Amniotic epithelial cell (primary cell): ENCODE measurements at places on chromosomes 7 and 10.
A peak's percentile ranks its signal among the peaks of the same experiment; 100 is the strongest.

DNA sequence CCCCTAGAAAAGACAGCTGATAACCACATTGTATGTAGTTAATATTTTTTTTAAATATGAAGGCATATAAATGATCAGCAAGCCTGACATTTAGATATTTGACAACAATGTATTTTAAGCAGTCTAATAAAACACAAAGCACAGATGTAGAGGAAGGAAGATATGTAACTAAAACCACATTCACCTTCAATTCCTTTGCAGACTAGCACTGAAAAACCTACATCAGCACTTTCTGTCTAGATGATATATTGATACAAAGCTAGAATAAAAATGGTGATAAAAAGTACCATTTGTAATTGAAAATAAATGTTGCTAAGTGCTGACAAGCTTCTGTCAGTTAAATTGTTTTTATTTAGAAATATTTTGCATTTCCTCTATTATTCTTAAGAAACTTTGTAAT, 153.6 kb downstream of the IMMP2L start:
- no peak for DNase-seq

- no peak for DNase-seq
Observed at GRCh38 chr7:131726686-131727085, 170.3 kb upstream of the PODXL start.

GRCh38 chr7:124922200-124922599, 7.4 kb downstream of the POT1 start:
- DNase-seq, result no peak

- DNase-seq, result no peak
Observed at GRCh38 chr10:67760272-67760671, 64.3 kb upstream of the CTNNA3 start.

DNA sequence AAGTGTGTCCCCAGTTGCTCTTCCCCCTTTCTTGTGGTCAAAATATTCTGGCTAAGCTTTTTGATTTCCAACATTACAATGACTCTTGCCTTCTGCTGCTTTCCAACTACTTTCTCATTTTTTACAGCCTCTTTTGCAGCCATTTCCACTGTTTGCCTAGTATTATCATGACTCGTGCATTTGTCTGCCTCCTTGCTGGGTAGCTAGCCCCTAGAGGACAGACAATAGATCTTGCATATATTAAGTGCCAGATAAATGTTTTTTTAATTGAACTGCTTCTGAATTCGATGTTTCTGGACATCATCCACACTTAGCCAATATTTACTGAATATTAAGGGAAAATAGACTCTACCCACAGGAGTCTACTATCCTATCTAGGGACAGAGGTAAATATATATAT, 124.5 kb downstream of the POU6F2 start:
- DNase-seq, result no peak

GRCh38 chr10:52701647-52702046, 70.9 kb downstream of the MBL2 start:
- peak; percentile 53 for DNase-seq

DNA sequence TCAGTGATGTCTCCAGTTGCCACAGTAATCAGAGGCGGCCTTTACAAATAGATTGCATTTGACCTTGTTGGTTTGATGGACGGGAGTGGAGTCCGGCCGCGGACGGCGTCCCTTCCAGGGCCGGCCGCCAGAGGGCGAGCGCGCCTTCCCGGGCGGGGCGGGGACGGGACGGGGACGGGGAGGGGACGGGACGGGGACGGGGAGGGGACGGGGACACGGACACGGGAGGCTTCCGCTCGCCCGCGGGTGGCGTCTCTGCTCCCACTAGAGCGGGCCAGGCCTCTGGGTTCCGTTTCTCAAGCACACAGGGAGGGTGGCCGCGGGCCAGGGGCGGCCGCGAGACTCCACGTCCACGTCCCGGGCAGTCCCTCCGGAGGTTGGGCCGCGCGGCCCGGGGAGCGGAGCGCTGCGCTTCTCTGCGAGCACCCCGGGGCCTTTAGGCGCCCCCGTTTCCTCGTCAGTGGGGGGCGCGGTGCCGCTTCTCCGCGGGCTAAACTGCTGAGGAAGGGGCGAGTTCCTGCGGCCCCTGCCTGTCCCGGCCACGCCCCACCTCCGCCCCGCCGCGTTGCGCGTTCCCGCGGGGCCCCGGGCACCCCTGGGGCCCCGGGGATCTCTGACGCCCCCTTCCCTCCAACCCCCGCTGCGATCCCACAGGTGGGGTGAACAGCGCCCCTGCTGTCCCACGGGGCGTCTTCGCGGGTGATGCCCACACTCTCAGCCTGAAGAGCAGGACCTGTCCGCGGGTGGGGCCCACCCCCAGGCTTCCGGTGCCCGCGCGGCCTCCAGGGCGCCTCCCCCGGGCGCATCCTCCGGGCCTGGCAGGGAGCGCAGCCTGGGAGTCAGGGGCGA, 84.2 kb upstream of the MKI67 start:
- peak; percentile 19 for DNase-seq

GRCh38 chr7:50092579-50093491, at the start of gene ZPBP:
TSS of gene ZPBP (minus strand) at chr7:50093246. CDS start at chr7:50093194, 52 bp downstream.
- DNase-seq, result peak; percentile 11

DNA sequence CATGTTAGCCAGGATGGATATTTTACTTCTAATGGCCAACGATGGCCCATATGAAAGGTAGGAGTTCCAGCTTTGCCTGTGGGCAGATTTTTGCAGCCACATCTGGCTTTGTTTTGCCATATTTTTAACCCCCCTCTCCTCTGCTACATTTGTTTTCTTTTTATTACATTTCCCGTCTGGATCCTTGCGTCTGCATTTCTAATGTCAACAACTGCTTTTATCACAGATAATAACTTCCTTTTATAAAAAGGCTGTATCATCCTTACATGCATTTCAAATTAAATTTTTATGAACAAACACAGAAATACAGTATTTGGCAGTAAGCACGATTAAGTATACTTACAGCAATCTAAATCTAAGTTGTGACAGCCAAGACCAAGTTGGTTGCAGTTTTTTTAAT, 156.0 kb downstream of the BAMBI start:
- no peak for DNase-seq

DNA sequence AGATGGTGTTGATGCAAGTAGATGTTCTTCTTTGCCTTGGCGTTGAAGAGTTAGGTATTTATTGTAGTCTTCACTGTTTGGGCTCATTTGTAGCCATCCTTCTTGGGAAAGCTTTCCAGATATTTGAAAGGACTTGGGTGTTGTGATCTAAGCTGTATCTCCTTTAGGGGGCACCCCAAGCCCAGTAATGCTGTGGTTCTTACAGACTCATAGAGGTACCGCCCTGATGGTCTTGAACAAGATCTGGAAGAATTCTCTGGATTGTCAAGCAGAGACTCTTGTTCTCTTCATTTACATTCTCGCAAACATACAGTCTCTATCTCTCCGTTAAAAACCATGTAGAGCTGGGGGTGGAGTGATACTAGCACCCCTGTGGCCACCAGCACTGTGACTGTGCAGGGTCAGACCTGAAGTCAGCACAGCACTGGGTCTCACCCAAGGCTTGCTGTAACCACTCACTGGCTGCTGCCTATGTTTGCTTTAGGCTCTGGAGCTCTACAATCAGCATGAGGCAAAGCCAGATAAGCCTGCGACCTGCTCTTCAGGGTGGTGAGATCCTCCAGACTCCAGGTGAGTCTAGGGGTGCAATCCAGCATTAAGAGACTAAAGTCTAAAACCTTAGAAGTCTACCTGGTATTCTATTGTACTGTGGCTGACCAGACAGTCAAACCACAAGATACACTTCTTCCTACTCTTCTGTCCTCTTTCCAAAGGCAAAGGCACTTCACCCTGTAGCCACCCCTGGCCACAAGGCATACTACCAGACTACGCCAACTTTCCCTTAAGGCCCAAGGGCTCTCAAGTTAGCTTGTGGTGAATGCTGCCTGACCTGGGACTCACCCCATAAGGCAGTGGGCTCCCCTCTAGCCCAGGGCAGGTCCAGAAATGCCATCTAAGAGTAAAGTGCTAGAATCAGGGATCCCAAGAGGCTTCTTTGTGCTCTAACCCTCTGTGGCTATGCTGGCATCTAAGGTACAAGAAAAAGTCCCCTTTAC, 209.7 kb upstream of the TMEM196 start:
- peak; percentile 77 for DNase-seq

- no peak for DNase-seq
Observed at GRCh38 chr10:114771157-114771556, 50.4 kb upstream of the FHIP2A start.

GRCh38 chr7:108660465-108660864, 90.8 kb downstream of the DNAJB9 start:
- no peak for DNase-seq

GRCh38 chr10:58048936-58049335, 218.8 kb downstream of the IPMK start:
- DNase-seq, result peak; percentile 59

GRCh38 chr10:22649994-22650393, 64.4 kb downstream of the PIP4K2A start:
- DNase-seq, result no peak

- peak; percentile 87 for DNase-seq
Observed at GRCh38 chr10:30233186-30233959, 115.7 kb downstream of the MTPAP start.

- DNase-seq, result no peak
Observed at GRCh38 chr7:71338866-71339265, 206.9 kb downstream of the GALNT17 start.

DNA sequence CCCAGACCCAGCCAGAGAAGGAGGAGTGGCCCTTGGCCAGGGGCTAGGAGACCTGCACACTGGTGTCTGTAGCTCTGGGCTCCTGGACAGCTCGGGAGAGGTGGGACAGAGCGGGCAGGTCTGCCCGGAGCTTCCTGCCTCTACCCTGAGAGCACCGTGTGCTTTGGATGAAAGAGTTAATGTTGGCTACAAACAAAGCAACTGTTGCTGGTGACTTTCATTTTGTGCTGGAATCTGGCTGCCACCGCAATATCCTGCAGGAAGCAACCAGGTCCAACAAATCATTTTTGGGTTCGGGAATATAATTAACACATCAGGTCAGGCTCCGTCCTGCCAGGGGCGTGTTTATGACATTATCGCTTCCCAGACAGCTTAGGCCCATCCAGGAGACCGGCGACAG, 441.8 kb upstream of the MKI67 start:
- DNase-seq, result no peak

GRCh38 chr10:111835574-111835973, 348.0 kb downstream of the GPAM start:
- no peak for DNase-seq

DNA sequence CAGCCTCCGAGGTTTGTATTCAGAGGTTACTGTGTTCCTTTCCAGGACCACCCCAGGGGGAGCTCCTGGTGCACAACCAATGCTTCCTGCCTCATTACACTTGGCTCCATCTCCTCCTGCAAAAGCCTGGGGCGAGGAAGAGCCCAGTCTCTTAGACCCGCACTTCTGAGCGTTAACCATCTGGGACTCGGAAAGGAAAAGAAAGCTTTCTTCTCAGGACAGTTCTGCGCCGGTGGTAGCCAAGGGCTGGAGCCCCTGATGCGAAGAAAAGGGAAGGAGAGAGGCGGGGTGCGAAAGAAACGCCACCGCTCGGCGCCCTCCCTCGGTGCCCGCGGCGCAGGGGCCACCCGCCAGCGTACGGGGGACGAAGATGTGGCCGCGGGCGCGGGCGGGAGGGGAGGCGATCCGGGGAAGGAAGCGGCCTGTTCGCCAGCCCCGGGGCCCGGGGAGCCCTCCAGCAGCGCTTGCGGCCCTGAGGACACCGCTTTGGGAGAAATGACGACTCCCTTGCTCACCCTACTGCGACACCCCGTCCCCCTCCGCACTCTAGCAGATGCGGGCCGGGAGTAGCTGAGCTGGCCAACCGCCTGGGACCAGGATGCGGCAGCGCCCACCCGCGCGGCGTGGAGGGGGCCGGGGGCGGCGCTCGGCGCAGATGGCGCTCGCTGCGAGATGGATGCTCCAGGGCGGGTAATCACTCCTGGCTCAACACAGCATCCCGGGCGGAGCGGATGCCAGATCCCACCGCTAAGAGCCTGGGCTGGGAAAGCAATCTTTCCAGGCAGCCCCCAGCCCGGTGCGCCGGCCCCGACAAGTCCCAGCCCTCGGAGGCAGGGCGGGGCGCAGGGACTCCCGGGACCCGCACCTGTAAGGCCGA, 1.3 kb downstream of the NRCAM start:
- no peak for DNase-seq

- DNase-seq, result peak; percentile 79
Observed at GRCh38 chr7:36979810-36980248, 255.5 kb upstream of the AOAH start.

- no peak for DNase-seq
Observed at GRCh38 chr7:47100148-47100816, 481.6 kb downstream of the TNS3 start.

- peak; percentile 44 for DNase-seq
Observed at GRCh38 chr10:93749218-93749799, 8.4 kb upstream of the LGI1 start.

DNA sequence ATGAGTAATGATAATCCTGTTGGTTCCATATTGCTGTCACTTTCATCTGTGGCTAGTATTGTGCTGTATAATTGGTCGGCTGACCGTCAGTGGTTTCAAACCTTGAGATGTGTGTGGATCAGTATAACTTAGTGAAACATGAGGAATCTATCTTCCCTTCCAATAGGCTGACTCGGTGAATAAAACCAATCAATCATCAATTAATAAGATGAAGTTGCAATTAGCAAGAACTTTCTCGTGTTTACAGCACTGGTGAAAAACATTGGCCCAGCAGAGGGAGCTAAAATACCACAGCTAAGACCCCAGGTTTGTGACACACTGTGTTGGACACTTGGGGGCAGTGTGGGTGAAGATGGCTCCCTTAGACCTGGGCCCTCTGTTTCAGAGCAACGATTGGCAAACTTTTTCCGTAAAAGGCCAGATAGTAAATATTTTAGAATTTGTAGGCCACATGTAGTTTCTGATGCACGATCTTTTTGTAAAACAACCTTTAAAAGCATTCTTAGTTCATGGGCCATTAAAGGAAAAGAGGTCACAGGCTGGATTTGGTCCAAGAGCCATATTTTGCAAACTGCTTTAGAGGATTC, 47.8 kb downstream of the STRA8 start:
- DNase-seq, result peak; percentile 82

GRCh38 chr7:34240417-34240816, 335.1 kb downstream of the BMPER start:
- DNase-seq, result no peak

GRCh38 chr10:29238523-29239135, 50.2 kb upstream of the LYZL1 start:
- DNase-seq, result peak; percentile 20

DNA sequence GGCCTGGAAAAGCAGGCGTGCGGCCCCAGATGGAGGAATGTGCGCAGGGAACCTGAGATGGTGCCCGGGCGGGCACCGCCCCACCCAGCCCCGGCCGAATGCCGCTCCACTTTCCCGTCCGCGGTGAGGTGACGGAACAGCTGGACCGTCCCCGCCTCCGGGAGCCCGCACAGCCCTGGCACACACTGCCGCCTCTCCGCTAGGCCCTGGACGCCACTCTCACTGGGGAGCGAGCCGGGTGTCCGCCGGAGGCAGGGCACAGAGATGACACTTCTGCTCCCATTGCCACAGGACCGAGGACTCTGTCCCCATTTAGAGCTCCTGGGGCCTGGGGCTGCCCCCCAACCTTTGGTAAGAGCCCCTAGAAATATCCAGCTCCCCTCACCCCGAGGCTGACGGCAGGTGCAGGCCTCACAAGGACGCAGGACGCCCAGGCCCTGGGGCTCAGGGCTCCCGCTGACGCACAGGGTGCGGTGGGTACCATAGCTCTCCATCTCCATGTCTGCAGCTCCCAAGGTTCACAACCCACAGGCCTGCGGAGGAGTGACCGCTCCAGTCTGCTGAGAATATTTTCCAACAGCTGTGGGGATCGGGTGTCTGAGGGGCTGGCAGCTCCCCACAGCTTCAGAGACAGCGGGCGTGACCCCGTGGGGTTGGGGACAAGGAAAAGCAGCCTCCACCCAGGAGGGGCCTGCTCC, 52.2 kb upstream of the PDGFA start:
- no peak for DNase-seq

- DNase-seq, result peak; percentile 56
Observed at GRCh38 chr10:106571192-106571946, 593.1 kb downstream of the SORCS1 start.

- no peak for DNase-seq
Observed at GRCh38 chr10:100419911-100420449, 42.8 kb upstream of the WNT8B start.
